ENCODE measurements at places on chromosomes 16 and 17. TPM values are rescaled to one million over a fixed set of nuclear protein-coding genes. Genes with fewer than 3 reads are reported as not detected.

Gene NLRC3
- total RNA-seq, result 0.95 TPM

Gene NPIPA5
- 6.1 TPM for total RNA-seq

Gene OSGIN1
- 6.8 TPM for total RNA-seq

Gene RCVRN
- total RNA-seq, result 0.34 TPM

Gene HBQ1
- not detected for total RNA-seq

Gene APOBR
- 0.37 TPM for total RNA-seq

Gene ABCC11
- 0.25 TPM for total RNA-seq

Gene TMC7
- 0.44 TPM for total RNA-seq

Gene P3H4
- total RNA-seq, result 14.8 TPM

Gene PRR15L
- not detected for total RNA-seq

Gene HP
- total RNA-seq, result 103 TPM

Gene BCL6B
- total RNA-seq, result 9.4 TPM

Gene MT1E
- total RNA-seq, result 64.1 TPM

Gene PERCC1
- not detected for total RNA-seq

Gene DOC2A
- 0.40 TPM for total RNA-seq

Gene COL1A1
- 59.2 TPM for total RNA-seq

Gene RPRML
- not detected for total RNA-seq

Gene TEKT3
- 0.53 TPM for total RNA-seq

Gene HOXB7
- total RNA-seq, result 0.50 TPM

Gene GAS2L2
- total RNA-seq, result not detected

Gene HEXIM2
- 3.5 TPM for total RNA-seq

Gene FNDC8
- not detected for total RNA-seq

Gene ABCA10
- total RNA-seq, result 5.7 TPM

Gene MEIOC
- total RNA-seq, result 0.11 TPM

Gene AARS1
- 67.4 TPM for total RNA-seq

Gene C16orf92
- not detected for total RNA-seq

Gene PCYT2
- 18.5 TPM for total RNA-seq

Gene KRT14
- total RNA-seq, result not detected
